Activated CD4-positive, alpha-beta T cell treated with anti-CD3 and anti-CD28 coated beads for 1 hour (primary cell): ENCODE measurements at places on chromosomes 3 and 15.

- DNase-seq, result no peak
Measured at GRCh38 chr3:27095553-27096222, 273.5 kb downstream of the NEK10 start.

- DNase-seq, result no peak
Measured at GRCh38 chr15:51577636-51578304, 44.8 kb downstream of the DMXL2 start.

GRCh38 chr3:128702391-128702790 lies 23.6 kb upstream of the RAB7A start:
- DNase-seq, result no peak

GRCh38 chr3:117556646-117557407 lies 847.2 kb downstream of the TUSC7 start:
- no peak for DNase-seq

GRCh38 chr15:29770796-29771195 lies 51.5 kb downstream of the TJP1 start:
- DNase-seq, result no peak

DNA sequence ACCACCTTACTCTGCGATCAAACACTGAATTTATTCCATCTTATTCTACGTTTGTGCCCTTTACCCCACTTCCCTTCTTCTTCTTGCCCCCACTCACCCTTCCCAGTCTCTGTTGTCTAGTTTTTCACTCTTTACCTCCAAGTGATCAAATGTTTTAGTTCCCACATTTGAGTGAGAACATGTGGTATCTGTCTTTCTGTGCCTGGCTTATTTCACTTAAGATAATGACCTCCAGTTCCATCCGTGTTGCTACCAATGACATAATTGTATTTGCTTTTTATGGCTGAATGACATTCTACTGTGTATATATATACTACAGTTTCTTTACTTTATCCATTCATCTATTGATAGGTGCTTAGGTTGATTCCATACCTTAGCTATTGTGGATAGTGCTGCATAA lies 78.8 kb downstream of the PDCD6IP start:
- DNase-seq, result no peak

GRCh38 chr15:75061272-75061671 lies 37.9 kb downstream of the PPCDC start:
- no peak for DNase-seq

- no peak for DNase-seq
Measured at GRCh38 chr3:27319847-27320526, 49.2 kb downstream of the NEK10 start.

GRCh38 chr3:146125951-146126350 lies 35.0 kb downstream of the PLOD2 start:
- DNase-seq, result no peak

DNA sequence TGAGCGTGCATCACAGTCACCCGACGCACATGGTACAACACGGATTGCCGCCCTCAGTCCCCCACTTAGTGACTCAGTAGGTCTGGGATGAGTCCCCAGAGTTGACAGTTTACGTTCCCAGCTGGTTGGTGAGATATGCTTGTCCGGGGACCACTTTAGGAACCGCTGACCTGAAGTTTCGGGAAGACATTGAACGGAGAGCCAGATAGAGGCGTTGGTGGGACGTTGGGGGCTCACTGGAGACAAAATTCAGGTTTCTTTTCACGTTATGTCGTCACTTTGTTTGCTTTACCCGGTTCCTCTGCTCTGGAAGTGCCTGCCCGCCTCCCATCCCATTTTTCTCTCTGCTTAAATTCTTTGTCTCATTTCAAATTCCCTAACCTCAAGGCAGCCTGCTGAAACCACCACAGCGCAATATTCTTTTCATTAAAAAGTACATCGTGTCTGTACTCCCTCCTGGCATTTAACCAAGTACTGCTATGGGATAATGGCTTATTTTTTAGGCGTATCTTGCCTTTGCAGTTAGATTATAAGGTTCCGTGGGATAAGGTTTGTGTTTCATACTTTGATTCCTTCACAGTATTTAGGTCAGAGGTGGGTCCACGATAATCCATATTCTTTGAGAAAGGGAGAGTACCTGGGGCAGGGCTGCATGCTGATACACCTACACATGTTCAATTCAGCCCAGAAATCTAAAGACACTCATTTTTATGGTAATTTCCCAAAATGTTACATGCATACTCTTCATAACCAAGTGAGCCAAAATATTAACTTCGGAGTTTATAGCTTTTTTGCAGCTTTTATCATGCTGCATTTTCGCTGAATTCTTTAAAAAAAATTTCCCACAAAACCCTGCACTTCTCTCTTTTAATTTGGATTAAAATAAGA lies 921 bp downstream of the LMLN start:
- DNase-seq, result no peak

DNA sequence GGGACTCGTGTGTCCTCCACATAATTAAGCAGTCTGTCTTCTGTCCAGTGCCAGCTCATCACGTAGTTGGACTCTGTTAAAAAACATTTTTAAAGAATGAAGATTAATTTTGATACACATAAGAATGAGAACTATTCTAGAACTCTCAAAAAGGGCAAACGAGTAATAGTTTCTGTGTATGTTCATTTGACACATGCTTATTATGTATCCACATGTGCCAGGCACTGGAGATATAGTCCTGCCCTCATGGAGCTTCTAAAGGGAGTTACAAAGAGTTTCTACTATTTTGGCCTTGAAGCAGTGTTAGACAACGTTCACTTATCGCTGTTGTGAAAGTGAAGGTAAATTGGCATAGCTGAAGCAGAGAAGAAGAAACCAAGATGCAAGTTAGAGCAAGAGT lies 326.7 kb upstream of the CTDSPL start:
- DNase-seq, result no peak

DNA sequence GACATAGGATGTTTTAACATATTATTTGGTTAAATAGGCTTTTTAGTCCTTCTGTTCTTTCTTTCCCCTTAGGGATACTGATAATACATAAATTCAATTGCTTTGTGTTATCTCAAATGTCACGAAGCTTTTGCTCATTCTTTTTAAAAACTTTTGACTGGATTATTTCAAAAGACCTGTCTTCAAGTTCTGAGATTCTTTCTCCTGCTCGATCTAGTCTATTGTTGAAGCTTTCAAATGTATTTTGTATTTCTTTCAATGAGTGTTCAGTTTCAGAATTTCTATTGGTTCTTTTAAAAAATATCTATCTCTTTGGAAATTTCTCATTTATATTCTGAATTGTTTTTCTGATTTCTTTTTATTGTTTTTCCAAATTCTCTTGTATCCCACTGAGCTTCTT lies 16.9 kb downstream of the IL20RB start:
- DNase-seq, result no peak

DNA sequence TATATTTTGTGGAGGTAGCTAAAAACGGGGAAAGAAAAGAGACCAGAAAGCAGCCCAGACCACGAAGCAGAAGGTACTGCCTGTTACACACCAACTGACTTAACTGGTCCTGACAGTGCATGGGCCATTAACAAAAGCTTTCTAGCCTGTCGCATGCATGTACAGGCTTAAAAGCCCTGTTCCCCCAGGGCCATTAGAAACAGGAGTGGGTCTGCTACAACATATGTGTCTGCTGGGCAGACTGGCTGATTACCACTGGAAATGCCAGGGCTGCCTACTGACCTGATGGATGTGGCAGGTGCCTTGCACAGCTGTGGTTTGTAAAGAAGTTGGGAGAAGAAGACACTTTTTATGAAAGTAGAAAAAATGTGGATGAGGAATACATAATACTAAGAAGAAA lies 137.4 kb downstream of the GAP43 start:
- no peak for DNase-seq

DNA sequence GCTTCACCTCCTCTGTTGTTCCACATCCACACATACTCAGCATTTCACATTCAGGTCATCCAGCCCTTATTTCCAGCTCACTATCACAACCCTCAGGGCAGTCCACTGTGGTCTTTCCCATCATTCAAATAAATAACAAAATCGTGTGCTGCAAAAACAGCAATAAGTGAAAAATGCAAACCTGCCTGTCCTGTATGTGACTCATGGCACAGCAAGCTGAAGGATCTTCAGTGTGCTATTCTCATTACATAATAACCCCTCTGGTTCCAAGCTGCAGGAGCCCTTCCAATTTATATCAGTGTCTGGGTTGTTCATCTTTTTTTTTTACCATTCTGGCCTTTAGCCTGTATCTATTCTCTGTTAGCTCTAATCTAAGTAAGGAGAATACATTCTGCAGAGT lies 185.3 kb upstream of the UBE2E2 start:
- DNase-seq, result no peak

GRCh38 chr3:115704661-115705338 lies 81.5 kb downstream of the GAP43 start:
- DNase-seq, result no peak

GRCh38 chr15:41493205-41493901 lies at the start of gene ITPKA:
Gene ITPKA (plus strand): TSS chr15:41493874. CDS start chr15:41493928, 54 bp downstream.
- peak; percentile 72 for DNase-seq

DNA sequence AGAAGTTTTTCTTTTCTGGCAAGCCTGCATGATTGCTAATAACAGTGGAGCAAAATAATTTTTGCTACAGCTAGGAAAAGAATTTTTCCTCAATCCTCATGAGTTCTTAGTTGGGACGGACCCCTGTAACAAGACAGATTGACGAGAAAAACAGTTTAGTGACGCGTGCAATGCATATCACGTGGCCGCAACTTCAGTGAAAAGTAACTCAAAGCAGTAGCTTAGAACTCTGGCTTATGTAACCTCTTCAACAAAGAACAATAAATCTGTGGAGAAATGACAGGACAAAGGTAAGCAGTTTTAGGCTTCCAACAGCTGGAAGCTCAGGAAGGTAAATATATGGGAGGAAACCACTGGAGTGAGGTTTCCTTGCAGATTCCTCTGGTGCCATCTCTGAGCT lies 19.7 kb downstream of the FAM107A start:
- DNase-seq, result no peak

GRCh38 chr15:79524531-79524930 lies 92.4 kb downstream of the MINAR1 start:
- no peak for DNase-seq
